RPMI7951 (cell line): ENCODE measurements at places on chromosomes 2 and 18.

DNA sequence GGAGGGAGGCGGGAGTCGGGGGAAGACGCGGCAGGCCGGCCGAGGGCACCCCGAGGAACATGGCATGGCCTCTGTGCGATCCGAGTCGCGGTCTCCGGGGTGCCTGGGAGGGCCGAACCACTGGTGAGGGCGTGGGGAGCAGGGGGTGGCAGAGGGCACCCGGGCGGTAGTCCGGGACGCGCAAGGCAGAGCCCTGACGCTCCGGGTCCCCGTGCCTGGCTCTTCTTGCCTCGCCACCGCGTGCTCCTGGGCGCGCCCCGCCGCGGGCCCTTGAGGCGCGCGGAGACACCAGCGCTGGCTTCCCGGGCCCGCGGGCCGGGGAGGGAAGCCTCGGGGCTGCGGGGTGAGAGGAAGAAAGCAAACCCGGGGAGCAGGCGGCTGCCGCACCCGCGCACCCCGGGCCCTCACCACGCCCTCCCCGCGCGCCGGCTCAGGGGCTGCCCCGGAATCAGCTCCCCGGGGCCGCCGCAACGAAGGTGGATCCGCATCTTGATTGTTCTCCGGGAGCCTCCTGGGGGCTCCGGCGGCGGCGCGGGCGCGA, 4.3 kb downstream of the SOX11 start:
- no peak for DNase-seq

GRCh38 chr2:155653176-155653575, 679.3 kb downstream of the NR4A2 start:
- no peak for DNase-seq

- DNase-seq = no peak
Measured at GRCh38 chr2:23360571-23361125, 24.3 kb upstream of the KLHL29 start.

GRCh38 chr2:5911718-5912117, 219.5 kb downstream of the SOX11 start:
- no peak for DNase-seq
